NCI-H460 (cell line): ENCODE measurements at places on chromosomes 11 and 22.

DNA sequence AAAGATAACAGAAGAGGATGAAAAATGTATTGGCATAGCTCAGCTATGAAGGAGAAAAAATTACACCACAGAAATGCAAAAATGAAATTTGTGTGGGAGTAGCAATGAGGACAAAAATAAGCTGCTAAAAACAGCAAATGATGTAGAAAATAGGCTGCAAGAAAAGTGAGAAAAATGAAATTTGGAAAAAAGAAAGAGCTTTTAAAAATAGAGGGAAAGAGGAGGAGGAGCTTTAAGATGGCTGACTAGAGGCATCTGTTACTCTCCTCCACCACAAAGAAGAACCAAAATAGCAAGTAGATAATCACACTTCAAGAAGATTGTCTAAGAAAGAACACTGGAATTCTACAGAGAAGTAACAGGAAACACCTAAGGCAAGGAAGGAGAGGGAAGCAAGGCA lies 23.7 kb upstream of the OR5AN1 start:
- no peak for DNase-seq

DNA sequence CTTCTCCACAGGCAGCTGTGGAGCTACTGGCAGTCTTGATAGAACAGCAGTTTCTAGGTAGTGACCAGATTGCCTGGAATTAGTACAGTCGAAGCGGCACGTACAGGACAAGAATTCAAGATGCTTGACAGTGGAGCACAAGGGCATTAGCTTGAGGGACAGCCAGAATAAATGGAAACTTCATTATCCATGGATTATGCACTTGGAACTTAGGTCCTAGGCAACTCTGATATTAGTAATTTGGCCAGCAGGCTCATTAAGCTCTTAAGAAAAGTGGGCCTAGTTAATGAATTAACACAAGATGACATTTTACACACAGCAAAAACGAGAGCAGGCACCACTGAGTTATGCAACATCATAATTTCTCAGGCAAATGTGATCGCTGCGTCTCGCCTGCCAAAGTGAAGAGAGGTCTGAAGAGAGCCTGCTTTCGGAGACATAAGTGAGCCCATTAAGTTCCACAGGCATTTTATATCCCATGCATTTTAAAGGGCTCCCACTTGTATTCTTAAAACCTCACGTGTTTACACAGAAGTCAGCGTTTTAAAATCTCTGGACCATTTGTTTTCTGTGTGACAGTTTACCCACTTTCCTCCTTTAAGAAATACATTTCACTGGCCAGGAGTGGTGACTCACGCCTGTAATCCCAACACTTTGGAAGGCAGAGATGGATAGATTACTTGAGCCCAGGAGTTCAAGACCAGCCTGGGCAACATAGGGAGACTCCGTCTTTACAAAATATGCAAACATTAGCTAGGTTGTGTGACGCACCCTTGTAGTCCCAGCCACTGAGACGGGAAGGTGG lies 66.2 kb downstream of the COMMD9 start:
- DNase-seq: no peak

- no peak for DNase-seq
These were observed 189.7 kb upstream of the TMEM45B start for GRCh38 chr11:129625930-129626329.

DNA sequence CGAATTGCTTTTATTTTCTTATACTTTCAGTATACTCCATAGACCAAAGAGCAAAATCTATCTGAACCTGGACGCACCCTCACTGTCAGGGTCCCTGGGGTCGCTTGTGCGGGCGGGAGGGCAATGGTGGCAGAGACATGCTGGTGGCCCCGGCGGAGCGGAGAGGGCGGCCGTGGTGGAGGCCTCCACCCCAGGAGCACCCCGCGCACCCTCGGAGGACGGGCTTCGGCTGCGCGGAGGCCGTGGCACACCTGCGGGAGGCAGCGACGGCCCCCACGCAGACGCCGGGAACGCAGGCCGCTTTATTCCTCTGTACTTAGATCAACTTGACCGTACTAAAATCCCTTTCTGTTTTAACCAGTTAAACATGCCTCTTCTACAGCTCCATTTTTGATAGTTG lies 1077.4 kb downstream of the BRD1 start:
- DNase-seq: no peak

DNA sequence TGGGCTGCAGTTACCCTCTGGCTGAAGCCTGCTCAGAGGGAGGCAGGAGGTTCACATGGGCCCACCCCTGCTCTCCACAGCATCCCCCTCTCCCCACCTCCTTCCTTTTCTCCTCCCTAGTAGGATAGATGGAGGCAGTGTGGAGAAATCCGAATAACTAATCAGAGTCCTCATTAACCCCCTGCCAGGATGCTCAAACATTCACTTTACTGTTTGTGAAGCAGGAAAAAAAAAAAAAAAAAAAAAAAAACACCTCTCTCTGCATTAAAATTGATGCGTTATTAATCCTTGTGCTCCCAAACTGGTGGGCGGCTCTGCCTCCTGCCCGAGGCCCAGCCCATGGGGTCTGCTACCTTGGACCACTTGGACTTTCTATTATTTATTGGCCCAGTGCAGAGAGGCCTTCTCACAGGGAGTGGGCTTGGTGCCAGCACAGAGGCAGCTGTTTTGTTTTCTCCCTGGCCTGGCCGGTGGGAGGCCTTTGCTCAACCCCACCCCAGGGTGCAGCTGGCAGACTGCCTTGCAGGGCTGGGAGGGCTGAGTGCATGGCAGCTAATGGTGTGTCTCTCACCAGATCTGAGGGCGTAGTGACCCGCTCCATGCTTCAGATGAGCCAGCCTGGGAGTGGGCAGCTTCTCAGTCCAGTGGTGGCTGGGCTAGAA lies 150.7 kb downstream of the PKNOX2 start:
- DNase-seq: no peak

DNA sequence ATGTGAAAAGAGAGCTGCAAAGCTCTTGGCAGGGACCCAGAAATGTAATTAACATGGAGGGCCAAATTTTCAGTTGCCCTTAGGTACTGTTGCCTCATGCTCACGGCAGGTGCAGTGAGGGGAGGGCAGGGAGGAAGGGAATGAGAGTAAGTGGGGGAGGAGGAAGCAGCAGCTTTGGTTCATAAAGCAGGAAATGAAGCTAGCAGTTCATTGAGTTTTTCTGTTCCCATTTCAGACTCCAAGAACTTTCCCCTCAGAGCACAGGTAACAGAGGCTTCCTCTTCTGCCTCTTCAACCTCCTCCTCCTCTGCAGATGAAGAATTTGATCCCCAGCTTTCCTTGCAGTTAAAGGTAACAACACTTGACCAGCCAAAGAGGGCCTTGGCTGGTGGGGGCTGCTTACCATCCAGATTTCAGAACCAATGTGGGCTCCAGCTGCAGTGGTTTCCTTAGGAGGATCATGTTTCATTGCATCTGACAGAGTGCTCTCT lies 57.9 kb upstream of the PARVA start:
- no peak for DNase-seq

DNA sequence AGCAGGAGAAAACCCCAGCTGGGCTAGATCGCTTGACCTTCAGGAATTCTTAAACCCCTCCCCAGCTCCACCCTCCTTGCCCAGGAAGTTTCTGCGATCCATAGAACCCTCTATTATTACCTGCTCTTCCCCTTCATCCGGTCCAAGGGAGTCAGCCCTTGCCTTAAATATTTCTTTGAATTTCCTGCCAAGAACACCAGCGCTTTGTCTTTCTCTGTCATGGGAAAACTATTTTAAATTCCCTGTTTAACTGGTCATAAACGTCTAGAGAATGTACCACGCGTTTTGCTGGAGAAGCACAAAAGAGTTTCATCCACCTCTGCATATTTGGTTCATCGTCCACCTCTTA lies 496 bp upstream of the TRAF6 start:
- DNase-seq: no peak

DNA sequence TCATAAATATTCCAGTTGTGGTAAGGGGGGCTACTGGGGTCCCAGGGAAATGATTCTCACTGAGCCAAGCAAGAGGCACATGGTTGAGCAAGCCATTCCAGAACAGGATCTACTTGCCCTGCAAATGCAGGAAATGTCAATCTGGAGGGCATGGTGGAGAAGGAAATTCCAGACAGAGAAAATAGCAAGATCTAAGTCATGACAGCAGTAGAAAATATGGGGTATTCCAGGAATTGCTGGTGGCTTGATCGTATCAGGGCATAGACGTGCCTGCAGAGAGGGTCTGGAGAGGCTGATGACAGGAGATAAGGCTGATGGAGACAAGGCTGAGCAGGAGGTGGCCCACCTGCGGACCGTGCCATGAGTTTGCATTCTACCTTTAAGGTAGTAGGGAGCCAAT lies 566.3 kb upstream of the CADM1 start:
- no peak for DNase-seq
